ENCODE measurements at places on chromosomes 3 and 15.

DNA sequence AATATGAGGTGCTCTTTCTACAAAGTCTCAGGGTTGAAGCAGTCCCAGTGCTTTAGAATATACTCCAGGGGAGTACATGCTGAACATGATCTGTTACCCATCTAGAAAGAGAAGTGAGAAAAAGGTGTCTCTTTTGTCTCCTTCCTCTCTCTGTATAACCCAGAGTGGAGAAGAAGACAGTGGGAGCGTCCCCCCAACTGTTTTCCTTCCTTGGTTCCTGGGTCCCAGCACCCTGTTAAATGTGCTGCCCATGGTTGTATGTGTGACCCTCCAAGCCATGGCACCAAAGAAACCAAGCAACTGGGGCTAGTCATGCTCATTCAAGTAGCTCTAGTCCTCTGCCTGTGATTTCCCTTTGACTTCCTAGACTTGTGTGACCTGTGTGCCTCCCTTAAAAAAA is 683.7 kb downstream of the TBL1XR1 start:
- DNase-seq = no peak

GRCh38 chr3:5332270-5332956 is 144.9 kb downstream of the EDEM1 start:
- DNase-seq = no peak

DNA sequence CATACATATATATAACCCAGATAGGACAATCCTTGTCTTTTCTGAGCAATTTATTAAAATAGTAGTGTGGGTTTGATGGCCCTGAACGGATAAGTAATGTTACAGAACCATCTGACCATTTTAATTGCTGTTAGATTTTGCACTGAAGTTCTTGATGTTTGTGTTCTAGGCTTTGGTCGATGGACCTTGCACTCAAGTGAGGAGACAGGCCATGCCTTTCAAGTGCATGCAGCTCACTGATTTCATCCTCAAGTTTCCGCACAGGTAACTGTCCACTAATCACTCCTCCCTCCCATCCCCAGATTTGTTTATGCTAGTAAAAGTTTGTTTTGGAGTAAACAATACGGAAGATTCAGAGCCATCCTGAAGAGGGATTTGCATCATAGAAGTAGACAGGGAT is 1.3 kb downstream of the RPL14 start:
- DNase-seq = no peak

DNA sequence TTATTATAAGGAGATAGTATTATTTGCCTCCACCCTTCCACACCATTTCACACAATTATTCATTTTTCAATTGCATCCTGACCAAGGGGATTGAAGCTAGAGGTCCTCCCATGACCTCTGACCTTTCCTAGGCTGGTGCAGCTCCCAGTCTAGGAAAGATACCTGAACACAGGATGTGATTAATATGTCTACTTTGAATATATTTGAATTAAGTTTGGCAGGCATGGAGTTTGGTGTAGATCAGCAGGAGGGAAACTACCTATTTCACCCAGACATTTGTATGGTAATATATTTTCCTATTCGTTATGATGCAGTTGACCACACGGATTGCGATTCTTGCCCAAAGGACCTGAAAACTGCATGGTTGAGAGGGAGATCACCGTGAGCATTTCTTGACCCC is 596.3 kb downstream of the AGBL1 start:
- no peak for DNase-seq
